ENCODE measurements at places on chromosomes 1 and 21. TPM values are rescaled to one million over a fixed set of nuclear protein-coding genes. Genes with fewer than 3 reads are reported as not detected.

Gene TMEM82
- not detected for total RNA-seq

GRCh38 chr21:14548779-14549178 is 2.7 kb upstream of the SAMSN1 start:
- no peak for DNase-seq

DNA sequence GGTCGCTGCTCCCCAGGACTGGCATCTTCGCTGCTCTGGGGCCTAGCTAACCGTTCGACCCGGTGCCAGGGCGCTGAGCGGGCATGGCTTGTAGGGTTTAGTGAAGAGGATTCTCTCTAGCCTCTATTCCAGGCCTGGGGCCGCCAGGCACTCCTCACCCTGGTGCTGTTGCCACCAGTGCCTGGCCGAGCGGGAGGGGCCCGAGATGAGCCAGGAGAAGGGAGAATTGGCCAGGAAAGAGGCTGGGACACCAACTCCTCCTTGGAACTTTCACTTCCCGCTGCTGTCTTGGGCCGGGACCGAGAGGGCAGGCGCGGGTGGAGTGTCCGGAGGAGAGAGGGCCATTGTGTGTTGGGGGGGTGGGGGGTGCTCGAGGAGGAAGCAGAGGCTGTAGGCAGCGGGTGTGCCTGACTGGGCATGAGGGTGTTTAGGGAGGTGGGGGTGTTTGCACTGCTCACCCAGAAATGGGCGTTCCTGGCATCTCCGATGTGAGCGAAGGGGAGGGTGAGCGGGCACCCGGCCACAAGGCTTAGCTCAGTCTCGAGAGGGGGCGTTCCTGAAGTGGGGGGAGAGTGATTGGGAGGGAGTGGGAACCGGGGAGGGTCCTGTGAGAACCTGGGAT is 772 bp downstream of the ADAM15 start:
- no peak for DNase-seq

DNA sequence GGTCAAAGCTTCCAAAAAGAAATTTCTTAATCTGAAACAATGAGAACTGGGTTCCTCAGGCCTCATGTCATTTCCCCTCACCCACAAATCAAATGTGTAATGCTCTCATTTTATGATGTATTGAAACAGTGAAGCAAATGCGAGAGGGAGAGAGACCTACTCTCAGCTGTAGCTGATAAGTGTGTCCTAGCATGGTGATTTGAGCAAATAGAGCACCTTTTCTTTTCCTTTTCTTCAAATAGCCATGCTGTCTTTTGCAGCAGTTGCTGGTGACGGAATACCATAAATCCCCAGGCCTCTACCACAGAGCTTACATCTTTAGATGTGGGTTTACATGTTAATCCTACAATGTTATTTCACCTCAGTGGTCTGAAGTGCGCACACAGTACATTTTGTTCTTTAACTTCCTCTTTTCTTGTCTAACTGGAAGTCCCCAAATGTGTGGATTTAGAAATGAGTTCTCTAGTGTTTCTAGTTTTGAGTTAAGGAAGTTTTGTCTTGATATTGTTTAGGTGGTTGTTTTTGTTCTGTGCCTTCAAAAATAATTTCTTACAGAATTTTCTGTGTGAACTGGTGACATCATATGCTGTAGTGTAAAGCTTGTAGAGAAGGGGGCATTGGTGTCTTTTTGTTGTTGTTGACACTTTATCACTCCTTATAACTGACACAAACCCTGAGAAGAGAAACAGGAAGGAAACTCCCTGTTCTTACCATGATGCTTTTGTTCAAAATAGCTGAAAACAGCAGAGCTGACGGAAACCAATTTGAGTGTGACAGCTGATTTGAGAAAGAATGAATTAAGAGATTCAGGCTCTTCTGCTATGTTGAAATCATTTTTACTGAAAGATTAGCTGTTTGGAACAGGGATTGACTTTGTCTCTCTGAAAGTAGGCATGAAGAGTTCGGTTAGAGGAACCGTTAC is 12.2 kb downstream of the SMAP2 start:
- no peak for DNase-seq

DNA sequence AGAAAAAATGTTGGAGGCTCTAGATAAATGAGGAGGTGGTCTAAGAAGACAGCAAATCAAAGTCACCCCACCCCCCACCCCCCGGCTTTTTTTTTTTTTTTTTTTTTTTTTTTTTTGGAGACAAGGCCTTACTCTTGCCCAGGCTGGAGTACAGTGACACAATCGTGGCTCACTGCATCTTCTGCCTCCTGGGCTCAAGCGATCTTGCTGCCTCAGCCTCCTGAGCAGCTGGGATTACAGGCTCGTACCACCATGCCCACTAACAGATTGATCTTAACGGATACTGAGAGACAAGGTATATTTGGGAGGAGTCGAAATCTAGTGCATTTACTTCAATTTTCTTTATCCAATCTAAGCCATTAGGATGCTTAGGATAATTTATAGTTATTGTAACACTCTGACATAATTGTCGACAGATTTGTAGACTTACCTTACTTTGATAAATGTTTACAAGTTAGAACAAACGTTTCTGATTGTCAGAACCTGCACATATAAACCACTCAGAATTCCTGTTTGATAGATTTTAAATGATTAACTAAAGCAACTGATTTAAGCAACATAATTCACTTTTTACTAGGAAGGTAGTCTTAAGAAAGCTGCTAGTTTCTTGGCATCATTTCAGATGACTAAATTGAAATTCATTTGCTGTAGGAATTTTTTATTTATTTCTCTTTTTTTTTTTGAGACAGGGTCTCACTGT is 33.7 kb upstream of the NBL1 start:
- DNase-seq = no peak

Gene SLAMF6
- total RNA-seq = not detected

Measured in PC-9 (cell line).